ENCODE measurements at places on chromosomes 4 and X.

DNA sequence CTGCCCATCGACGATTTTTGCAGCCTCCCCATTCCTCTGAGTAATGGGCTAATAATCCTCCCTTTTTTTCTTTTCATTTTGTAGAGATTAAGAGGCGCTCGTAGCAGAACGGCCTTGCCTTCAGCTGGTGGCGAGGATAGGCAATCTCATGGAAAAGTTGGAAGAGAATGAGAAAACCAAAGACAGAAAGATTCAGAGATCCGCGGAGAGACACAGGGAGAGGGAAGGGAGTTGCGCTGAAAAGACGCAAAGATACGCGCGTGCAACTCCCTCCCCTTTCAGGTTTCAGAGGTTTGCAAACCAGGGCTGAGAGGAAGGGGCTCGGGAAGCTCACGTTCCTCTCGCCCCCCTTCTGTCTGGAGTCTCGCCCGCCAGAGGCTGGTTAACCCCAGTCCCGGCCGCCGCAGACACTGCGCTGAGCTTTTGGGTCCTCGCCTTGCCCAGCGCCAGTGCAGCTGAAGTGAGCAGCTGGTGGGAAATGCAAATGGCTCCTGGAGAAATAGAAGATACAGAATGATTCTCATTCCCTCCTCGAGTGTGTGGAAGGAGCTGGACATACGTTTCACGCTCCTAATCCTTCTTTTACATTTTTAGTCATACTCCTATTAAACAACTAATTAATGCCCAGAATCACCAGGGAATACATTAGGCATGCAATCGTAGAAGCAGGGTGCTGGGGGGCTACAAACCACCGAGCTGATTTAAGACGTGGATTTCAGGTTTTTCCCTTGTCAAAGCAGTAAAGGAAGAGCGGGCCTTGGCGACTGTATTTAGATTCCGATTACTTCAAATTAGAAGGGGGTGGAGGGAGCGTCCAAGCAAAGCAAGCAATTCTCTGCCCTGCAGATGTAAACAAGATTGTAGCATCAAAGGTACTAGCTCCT is 16.6 kb upstream of the PITX2 start:
- no peak for DNase-seq

DNA sequence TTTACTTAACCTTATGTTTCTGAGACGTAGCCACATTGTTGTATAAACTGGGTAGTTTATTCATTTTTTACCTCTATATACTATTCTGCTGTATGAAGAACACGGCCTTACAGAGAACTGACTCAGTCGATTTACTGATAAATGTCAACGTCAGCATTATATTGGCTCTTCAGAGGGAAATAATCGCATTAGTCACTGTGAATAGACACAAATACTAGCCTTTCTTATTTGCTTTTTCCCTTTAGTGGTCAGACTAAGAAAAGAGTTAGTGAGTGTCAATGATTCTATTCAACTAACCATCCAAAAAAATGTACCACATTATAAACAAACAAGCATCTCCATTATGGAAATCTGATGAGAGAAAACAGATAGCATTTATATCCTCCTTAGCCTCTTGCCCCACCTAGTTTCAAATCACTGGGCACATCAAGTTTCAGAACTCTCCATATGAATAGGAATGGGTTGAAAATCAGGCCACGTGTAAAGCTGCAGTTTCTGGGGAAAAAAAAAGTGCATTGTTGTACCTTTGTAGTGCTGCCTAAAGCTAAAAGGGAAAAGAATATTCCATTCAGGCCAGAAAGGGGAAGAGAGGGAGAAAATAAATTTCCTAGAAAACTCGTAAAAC is 146.7 kb upstream of the VCX3A start:
- DNase-seq = no peak

- no peak for DNase-seq
Measured at GRCh38 chr4:71009086-71009485, 15.6 kb downstream of the DCK start.

DNA sequence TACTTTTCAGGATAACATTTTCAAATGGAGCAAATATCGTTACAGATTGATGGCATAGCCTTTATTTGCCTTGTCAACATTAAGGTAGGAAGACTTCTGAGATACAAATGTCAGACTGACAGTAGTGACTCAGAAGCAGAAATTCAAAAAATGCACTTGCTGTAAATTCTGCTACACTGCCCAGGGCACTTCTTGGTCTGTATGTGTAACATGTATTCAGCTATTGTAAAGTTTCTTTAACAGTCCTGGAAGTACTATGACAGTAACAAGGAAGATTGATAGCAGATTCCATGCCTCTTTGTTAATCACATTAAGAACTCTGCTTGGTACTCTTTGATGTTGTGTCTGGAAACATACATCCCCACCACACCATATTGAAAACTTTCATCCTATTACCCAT is 69.6 kb upstream of the PCDH18 start:
- DNase-seq = no peak

DNA sequence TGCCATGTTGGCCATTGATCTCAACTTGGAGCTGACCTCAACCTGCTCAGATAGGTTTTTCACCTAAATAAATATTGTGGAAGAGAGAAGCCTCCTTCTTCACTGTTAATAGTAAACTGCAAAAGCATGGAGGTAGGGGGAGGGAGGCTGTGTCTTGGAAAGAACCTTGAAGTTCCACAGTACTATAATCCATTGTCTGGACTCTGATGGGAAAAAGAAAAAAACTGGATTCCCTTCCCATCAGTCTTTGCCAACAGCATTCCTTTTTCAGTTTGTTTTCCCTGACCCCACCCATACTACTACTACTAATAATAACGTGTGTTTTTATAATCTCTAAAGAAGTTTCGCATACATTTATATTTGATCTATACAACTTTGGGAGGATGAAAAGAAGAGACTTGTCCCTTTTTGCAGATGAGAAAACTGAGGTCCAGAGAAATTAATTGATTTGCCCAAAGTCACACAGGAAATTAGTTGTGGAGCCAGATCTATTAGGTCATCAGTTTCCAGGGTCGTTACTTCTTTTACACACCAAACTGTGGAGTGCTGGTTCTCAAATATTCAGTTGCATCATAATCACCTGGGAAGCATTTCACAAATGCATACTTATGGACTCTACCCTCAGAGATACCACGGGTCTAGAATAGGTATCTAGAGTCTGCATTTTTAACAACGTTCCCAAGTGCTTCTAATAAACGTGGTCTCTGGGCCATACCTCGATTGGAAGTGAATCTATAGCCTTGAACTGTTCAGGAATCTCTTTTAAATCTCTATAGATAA is 59.1 kb downstream of the LUZP4 start:
- no peak for DNase-seq

DNA sequence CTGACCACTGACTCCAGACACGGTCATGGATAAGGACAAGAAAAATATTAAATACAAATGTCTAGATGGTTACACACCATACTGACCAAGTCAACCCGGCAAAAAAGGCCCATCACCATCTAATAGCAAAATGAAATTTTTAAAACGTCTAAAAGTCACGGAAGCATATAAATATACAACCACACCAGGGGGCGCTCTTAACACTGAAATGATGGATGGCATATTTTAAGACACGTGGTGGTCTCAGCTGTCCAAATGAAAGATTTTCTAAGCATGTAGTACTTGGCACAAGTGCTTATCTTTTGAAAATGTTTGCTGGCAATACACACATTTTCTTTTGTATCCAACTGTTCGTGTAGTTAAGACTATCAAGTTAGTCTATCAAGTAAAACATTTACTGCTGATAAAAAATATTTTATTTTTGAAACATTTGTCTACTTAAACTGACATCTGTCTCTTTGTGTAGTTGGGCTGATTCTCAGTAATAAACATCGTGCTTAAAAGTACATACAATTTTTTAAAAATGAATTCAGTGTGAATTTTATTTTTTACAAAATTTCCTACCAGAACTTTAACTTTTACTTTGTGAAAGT is 64.6 kb downstream of the COX7B2 start:
- no peak for DNase-seq

DNA sequence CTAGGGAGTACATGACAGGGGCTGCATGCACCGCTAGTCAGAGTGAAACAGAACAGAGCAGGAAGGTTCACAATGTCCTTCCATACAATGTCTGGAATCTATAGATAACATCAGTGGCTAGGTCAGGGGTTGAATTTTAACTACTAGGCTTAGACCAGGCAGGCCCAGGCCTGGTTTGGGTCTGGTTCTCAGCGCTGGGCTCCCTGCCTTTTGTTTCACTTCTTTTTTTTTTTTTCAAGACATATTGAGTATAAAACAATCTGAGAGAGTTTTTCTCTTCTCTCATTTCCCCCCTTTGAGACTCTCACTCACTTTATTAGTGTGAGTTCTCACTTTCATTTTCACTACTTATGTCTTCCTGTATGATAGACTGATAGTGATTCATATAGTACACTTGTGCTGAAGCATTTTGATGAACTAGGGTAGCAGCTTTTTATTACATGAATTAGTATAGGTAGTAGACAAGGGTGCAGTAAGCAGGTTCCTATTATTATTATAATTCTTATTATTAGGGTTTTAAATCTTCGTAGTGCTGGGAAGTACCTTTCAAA is 120.0 kb upstream of the ZDHHC15 start:
- no peak for DNase-seq

- no peak for DNase-seq
Measured at GRCh38 chrX:155231163-155231562, 14.9 kb downstream of the VBP1 start.

GRCh38 chr4:55005910-55006309 is 119.5 kb downstream of the KDR start:
- DNase-seq = no peak

DNA sequence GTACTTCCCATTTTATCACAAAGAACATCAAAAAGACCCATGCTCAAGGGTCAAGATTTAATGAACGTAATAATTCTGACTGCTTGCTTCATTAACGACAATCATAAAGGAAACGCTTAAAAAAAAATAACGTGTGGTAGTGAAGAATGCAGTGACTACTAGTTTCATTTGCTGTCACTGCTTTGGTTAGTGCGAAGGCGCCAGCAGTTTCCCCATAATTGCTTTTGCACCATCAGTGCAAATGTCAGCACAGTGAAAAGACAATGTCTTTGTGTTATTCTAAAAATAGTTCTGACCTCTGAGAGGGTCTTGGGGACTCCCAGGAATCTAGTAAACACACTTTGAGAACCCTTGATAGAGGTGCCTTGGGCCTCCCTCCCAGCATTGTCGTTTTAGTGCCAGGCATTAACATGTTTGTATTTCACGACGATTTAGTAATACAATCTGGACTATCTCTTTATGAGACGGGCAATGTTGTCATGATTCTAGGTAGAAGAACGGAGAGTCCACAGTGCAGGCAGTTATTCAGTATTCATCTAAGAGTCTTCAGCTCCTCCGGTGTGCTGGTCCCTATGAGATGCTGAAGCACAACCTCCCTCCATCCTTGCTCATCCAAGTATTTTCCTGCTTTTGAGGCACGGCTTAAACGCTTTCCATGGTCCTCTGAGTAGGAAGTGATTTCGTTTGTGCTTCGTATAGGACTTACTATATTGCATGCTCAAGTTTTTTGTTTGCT is 71.0 kb downstream of the AFF1 start:
- no peak for DNase-seq

DNA sequence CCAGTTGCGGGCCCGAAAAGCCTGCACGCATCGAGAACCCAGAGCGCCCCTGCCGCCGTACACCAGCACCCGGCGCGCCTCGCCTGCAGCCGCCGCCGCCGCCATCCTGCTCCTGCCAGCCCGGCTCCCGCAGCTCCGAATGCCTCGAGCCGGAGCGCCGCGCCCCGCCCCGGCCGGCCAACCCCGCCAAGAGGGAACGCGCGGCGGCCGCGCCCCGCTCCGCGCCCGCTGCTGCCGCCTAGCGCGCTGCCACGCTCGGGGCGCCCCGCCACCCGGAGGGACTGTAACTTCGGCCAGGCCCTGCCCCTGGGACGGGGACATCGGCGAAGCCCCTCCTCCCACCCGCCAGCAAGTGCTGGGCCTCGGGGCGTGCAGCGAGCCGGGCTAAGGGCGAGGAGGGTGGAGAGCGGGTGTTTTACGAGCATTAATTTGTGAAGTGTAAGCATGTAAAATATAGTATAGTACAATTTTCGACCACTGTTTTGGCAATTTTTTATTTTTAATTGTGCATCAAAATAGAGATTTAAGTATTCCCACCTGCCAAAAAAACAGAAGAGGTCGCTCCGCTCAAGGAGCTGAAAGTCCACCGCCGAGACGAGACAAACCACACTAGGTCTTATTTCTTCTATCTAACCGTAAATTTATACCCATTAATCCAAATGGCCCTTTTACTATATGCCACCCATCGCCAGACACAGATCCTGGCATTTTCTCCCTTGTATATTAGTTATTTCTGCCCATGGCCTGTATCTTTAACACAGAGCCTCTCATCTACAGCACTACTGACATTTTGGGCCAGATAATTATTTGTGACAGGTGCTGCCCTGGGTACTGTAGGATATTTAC is at the start of gene QDPR:
Gene QDPR (minus strand): TSS at position 141 of the 846 bp plus-strand sequence. CDS start 36 bp downstream, at position 105.
- DNase-seq = no peak

- no peak for DNase-seq
Measured at GRCh38 chr4:72136429-72136828, 104.6 kb downstream of the NPFFR2 start.

- DNase-seq = no peak
Measured at GRCh38 chr4:76585272-76585671, 150.2 kb downstream of the SHROOM3 start.

GRCh38 chr4:140367738-140368137 is 5.7 kb upstream of the SCOC start:
- DNase-seq = no peak

- no peak for DNase-seq
Measured at GRCh38 chr4:168265327-168265726, 53.2 kb downstream of the DDX60 start.

DNA sequence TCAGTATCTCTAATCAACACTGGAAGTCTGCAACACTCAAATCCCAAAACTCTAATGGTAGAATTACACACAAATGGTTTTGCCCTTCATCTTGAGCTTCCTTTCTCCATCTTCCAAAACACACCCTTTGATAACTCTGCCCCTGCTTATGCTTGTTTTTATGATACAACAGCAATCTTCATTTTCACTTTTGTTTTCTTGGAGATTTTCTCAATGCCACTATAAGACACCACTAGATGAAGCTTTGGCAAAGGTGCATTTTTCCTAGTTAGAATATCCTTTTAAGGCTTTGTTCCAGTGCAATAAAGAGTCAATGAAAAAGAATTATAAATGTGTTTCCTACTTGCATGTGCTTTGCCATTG is 472.4 kb upstream of the NWD2 start:
- DNase-seq = no peak

DNA sequence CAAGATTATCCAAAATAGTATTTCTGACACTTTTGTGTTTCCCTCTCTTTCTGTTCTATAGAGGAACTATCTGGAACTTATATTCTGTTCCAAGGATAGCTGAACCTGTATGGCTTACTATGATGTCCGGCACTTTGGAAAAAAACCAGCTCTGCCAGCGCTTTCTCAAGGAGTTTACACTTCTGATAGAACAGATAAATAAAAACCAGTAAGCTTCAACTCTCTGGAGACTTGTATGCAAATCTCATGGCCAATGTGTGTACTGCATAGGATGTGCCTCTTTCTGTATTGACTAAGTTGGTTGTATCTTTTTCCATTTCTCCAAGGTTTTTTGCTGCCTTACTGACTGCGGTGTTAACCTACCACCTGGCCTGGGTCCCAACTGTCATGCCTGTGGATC is 92.5 kb downstream of the FNIP2 start:
- DNase-seq = no peak

- no peak for DNase-seq
Measured at GRCh38 chr4:7007944-7008343, 35.2 kb upstream of the TADA2B start.

- DNase-seq = no peak
Measured at GRCh38 chr4:88690355-88690754, 7.3 kb downstream of the NAP1L5 start.
